Pulmonary artery endothelial cell (primary cell): ENCODE measurements at places on chromosomes 1 and 21. TPM values are rescaled to one million over a fixed set of nuclear protein-coding genes. Genes with fewer than 3 reads are reported as not detected.

The DPT gene
- total RNA-seq: not detected in 2 replicates

The OR2T11 gene
- not detected in 2 replicates for total RNA-seq

The E2F2 gene
- total RNA-seq: 2.1 and 3.8 TPM in 2 replicates

The SCYL3 gene
- total RNA-seq: 5.7 and 8.7 TPM in 2 replicates

The NECTIN4 gene
- 0.14 and 0.53 TPM in 2 replicates for total RNA-seq

The LAMC1 gene
- 390 and 428 TPM in 2 replicates for total RNA-seq

The LSM10 gene
- 12.3 and 13.6 TPM in 2 replicates for total RNA-seq

The TMED5 gene
- 49.7 and 68.9 TPM in 2 replicates for total RNA-seq

The TSPAN1 gene
- total RNA-seq: 0.21 and 0.59 TPM in 2 replicates
